ENCODE measurements at places on chromosomes 2 and 18. TPM values are rescaled to one million over a fixed set of nuclear protein-coding genes. Genes with fewer than 3 reads are reported as not detected.

GRCh38 chr2:74292751-74293150, 50.5 kb downstream of the SLC4A5 start:
- DNase-seq = no peak

GRCh38 chr18:49227441-49228165, 232.8 kb downstream of the DYM start:
- no peak for DNase-seq

The FZD7 gene
- 19.0 TPM for total RNA-seq

The IL1F10 gene
- total RNA-seq = not detected

The ABHD3 gene
- total RNA-seq = 12.7 TPM

The PCARE gene
- total RNA-seq = 0.66 TPM

- DNase-seq = no peak
Measured at GRCh38 chr2:207091928-207092327, 73.8 kb downstream of the KLF7 start.

- no peak for DNase-seq
Measured at GRCh38 chr2:99822474-99823207, 319.7 kb downstream of the AFF3 start.

The FIGLA gene
- not detected for total RNA-seq

GRCh38 chr2:210460322-210461227, 16.0 kb downstream of the LANCL1 start:
- no peak for DNase-seq

The CFAP221 gene
- 0.34 TPM for total RNA-seq

The LGALSL gene
- 2.8 TPM for total RNA-seq

- no peak for DNase-seq
Measured at GRCh38 chr18:52408800-52409302, 68.9 kb downstream of the DCC start.

The CIDEA gene
- total RNA-seq = not detected

The UBR3 gene
- 59.8 TPM for total RNA-seq

The IL36A gene
- not detected for total RNA-seq

DNA sequence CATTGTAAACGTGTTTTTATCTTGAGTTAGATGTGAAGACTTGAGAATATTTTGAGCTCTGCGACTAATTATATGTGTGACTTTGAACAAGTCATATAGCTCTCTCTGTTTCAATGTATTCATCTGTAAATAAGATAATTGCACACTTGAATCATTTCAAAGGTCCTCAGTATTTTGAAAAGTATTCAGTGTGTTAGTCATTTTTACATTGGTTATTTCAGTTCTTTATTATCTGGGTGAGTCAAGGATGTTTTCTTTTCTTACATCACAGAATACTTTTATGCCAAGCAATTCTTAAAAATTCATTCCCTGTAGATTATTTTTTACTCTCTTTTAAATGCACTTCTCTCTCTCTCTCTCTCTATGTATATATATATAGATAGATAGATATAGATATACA, 1098.0 kb upstream of the ZEB2 start:
- DNase-seq = no peak

DNA sequence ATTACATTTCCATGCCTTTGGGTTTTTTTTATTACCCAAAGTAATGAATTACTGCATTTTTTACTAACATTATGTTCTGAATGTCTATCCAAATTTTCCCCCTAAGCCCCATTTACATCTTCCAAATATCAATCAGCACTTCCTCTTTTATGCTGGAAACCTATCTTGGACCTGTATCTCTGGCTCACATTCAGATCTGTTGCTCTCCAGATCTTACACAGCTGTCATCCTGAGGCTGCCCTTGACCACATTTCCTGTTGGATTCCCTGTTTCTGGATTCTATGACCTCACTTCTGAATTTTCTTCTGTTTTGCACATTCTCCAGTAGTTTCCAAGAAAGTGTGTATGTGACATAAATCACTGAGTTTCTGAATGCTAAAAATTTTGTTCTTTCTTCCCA, 146.7 kb downstream of the PDE1A start:
- DNase-seq = no peak

The POMC gene
- total RNA-seq = 0.29 TPM

GRCh38 chr18:3901811-3902210, 451.8 kb downstream of the TGIF1 start:
- DNase-seq = no peak

DNA sequence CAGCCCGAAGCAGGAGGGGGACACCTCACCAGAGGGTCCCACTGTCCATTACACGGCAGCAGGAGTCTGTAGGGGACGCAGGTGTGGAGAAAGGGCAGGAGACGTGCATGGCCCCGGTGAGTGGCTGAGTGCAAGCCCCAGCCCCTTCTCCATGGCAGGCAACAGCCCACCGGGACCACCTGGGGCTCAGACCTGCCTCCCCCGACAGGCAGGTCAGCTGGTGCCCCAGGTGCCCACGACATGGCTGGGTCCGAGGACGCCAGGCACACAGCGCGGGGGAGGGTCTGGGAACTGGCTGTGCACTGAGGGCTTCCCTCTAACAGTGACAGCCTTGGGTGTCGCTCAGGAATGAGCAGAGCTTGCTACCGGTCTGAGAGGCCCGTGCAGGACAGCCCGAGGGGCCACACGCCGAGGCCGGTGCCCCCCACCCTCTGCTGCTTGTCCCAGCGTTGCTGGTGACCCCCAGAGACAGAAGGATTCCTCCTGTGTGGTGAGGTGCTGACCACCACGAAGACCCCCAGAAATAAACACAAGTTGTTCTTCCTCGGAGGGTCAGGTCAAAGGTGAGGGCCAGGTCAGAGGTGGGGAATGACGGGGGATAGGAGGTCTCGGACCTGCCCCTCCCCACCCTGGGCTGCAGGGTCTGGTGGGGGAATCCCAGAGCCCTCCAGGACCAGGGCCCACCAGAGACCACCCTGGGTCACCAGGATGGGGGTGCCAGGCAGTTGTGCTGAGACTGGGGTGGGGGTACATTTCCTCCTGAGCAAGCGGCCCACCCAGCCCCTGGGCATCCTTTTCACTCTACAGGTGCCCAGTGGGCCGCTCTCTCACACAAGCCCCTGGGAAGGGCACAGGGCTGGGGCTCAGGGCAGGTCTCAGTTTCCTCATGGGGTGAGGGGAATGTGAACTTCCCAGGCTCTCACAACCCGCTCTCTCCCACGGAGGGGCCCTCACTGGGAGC, 50.6 kb downstream of the SLC66A2 start:
- DNase-seq = no peak

Data from glutamatergic neuron (in vitro differentiated cells).